ENCODE measurements at places on chromosomes 7 and 10.

- DNase-seq = no peak
Measured at GRCh38 chr10:61733358-61733940, 70.7 kb downstream of the CABCOCO1 start.

DNA sequence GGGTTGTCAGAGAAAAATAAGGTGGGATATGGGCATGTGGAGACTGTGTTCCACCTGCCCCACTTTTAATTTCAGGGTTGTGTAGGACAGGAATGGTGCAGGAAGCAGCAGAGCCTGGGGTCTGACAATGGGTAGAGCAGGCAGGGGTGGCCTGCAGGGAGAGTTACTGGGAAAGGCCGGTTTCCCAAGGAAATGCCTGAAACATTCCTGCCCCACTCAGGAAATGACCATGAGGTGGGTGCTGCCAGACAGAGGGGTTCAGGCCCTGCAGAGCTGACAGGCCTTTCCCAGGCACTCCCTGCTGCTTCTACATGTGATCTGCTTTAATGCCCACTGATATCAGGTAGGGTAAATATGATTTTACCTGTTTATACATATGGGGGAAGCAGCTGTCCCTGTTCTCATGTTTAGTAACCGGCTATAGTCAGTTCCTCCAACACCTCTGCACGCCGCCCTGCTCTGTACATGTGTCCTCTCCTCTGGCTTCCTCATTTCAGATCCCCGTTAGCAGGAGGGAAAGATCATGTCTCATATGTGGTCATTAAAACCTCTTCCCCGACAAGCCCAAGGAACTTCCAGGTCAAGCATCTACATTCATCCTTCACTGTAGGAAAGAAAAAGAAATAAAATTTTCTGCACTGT, 118.6 kb upstream of the PRSS58 start:
- DNase-seq = no peak

DNA sequence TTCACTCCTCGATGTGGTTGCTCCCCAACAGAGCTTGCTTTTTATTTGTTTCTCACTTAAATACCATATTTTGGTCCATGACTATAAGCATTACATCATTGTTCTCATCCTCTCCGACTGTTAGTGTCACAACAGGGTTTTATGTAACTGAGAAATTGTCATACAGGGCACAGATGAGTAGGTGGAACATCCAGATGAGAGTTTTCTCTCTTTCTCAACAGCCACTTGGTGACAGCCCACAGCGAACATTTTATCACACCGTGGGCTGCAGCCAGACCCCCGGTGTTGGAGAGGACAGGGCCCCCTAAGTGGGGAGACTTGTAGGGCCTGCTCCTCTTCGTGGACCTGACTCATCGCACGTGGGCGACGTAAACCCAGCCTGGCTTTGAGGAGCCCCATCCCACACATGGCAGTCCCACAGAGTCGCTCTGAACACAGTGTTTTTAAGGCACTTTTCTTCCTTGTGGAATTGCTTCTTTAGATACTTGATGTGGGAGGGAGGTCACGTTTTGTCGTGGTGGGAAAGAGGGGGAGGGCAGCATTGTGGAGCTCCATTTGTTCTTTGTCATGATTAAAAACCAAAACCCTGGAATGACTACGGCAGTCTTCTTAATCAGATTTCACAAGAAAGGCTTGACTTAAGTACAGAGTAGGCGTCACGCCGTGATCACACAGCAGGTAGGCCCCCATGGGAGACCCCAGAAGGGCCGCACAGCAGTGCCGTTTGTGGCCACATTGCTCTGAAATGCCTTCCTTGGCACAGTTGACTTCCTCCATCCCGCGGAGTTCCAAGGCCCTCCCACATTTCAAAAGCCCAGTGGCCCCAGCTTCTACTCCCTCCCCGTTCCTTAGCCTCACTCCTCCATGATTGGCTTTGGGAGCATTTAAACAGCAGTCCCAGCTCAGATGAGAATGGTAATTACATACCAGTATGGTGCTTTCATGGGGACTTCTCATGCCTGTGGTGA, 220.6 kb downstream of the CCDC3 start:
- DNase-seq = peak; percentile 43

DNA sequence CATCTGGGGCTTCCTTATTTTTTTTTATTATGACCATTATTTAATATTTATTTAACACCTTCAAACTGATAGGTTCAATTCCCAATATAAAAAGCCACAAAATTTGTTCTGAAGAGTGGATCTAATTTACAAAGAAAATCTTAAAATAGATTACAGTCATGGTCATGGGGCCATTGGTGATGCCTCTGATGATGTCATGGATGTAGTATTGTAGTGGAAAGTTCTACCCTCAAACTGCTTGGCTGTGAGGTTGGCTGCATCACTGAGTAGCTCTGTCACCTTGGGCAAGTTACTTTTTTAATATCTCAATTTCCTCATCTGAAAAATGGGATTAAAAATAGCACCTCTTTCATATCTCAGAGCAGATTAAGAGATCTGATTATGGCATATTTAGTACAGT, 128.5 kb downstream of the DKK1 start:
- DNase-seq = no peak

DNA sequence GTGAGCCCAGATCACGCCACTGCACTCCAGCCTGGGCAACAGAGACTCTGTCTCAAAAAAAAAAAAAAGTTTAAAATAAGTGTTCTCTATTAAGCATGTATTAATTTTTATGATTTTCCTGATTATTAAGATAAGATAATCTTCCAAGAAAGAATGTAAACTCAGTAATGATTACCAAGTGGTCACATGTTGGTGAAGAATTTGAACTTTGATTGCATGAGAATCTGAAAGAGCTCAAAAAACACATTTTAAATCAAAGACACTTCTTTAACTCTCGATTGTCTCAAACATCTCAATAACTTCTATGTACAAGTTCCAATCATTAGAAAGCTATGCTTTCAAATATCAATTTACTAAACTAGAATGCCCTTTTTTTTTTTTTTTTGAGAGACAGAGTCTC, 33.8 kb downstream of the SNX8 start:
- DNase-seq = no peak

GRCh38 chr7:5629941-5630340, 151.5 kb downstream of the RNF216 start:
- peak; percentile 24 for DNase-seq

DNA sequence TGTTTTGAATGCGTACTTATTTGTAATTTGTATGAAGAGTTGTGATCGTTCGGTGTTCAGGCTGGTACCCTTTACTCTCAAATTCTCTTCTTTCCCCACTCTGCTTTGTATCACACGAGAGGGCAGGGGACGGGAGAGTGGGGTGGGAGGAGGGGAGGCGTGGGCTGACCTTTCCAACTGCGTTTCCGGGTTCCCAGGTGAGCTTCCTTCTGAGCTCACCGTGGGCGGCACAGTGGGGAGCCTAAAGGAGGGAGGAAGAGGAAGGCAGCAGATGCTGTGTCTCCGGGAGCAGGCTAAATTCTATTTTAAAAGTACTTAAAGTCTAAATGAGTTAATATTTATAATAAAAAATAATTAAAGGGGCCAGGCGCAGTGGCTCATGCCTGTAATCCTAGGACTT, 7.4 kb upstream of the XRCC2 start:
- DNase-seq = no peak

DNA sequence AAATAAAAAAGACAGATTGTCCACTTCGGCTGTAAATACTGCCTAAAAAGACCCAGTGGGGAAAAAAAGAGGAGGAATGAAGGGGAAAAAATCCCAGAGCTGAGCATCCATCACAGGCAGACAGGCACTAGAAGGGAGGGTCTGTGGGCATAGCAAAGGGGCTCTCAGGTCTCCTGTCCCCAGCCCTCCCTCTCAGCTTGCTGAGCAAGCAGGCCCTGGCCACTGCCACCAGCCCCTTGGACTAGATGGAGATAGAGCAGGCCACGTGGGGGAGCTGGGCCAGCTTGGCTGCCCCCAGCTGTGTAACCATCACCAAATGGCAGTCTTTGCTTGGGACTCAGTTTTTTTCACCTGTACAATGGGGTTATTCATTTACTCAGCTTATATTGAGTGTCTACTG, 141.6 kb upstream of the UNC5B start:
- DNase-seq = no peak

- no peak for DNase-seq
Measured at GRCh38 chr7:101100858-101101847, 15.9 kb downstream of the TRIM56 start.

GRCh38 chr7:20287317-20287716, 43.4 kb upstream of the ITGB8 start:
- DNase-seq = no peak

GRCh38 chr7:30172451-30172850, 37.7 kb downstream of the MTURN start:
- DNase-seq = no peak

DNA sequence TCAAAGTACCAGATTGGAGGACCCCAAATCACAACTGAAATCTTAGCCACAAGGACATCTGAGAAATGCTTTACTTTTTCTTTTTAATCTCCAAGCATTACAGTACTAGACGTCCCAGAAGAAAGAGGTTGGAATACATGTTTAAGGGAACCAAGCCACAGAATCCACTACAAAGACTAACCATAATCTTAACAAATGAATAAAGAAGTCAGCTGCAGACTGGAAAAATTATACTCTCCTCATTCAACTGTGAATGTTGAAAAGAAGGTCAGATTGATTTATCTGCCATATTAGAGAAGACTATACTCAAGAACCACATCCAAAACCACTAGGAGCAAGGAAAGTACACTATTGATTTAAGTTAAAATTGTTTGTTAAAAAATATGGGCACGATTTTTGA, 102.1 kb upstream of the ABCB5 start:
- DNase-seq = no peak

DNA sequence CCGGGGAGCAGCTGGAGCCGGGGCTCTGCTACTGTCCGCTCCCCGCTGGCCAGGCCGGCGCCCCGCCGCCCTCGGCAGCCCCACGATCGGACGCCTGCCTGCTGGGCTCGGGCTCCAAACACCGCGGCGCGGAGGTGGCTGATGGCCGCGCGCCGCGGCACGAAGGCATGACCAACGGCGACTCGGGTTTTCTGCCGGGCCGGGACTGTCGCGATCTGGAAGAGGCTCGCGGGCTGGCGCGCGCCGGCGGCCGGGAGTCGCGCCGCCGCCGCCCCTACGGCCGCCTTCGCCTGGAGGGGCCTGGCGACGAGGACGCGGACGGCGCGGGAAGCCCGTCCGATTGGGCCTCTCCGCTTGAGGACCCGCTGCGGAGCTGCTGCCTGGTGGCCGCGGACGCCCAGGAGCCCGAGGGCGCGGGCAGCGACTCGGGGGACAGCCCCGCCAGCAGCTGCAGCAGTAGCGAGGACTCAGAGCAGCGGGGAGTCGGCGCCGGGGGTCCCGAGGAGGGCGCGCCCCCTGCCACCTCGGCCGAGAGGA, 570 bp downstream of the TBC1D12 start:
- peak; percentile 4 for DNase-seq

GRCh38 chr10:120671491-120671890, 179.7 kb upstream of the WDR11 start:
- no peak for DNase-seq

DNA sequence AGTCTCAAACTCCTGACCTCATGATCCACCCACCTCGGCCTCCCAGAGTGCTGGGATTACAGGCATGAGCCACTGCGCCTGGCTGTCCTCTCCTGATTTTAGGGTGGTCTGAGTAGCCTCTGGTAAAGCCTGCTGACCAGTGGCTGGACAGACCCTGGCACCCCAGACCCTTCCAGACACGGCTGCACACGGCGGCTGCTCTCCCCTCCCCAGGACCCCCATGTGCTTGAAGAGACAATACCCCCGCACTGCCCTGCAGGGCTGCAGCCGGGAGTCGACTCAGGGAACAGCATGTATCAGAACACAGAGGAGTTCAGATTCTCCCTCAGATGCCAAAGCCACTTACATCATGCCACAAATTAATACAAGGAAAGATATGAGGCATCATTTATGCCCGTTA, 58.3 kb upstream of the CFAP46 start:
- no peak for DNase-seq

DNA sequence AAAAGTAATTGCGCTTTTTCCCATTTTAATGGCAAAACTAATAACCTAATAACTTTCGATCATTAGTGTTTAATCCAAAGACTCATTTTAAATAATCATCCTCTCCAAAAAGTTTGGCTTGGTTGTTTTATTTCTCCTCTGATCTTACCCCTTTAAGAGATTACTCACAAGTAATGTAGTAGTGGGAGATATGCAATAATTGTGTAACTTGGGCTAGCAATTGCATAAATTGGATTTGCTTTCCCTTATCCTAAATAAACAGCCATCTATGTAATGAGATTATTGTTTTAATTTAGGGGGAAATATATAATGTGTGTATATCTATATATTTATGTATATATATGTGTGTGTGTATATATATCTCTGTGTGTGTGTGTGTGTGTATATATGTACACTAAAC, 82.5 kb downstream of the RNLS start:
- no peak for DNase-seq

- no peak for DNase-seq
Measured at GRCh38 chr10:70675496-70676161, 3.3 kb downstream of the ADAMTS14 start.

- no peak for DNase-seq
Measured at GRCh38 chr7:8221567-8221966, 40.4 kb downstream of the ICA1 start.

DNA sequence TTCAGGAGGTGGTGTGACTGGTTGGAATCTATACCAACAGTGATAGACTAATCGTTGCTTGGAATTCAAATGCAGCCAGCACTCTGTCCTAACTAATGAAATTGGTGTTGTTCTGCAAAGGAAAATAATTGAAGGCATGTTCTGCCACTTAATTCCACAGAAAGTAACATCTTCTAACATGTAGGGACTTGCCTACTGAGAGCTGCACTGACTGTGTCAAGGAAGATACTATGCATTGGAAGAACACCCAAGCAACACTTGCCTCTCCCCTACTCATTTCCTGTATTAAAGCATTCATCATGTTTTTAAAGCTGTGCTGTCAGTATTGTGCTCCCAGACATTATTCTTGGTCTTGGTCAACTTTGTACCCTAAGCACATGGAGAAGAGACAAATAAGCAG, 2.7 kb upstream of the CYP3A7 start:
- DNase-seq = no peak

- peak; percentile 32 for DNase-seq
Measured at GRCh38 chr10:133257489-133258065, 19.1 kb downstream of the ADAM8 start.

DNA sequence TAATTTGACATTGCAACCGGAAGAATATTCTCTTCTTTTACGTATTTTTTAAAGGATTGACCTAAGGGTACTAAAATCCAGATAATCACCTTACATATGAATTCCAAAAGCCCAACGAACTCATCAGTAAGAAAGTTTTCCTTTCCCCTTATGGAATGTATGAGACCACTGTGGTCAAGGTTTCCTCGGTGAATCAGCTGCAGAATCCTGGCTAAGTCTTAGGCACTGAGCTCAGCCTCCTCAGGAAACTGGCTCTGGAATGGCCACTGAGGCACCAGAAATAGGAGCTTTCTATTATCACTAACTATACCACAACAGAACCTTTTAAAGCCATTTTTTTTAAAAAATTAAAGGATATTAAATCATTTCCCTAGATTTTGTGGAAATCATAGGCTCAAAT, 21.0 kb downstream of the SVIL start:
- DNase-seq = no peak
